Midbrain (tissue), 1 donor: ENCODE measurements at places on chromosomes 2 and 18.
A peak's percentile ranks its signal among the peaks of the same experiment; 100 is the strongest.

- DNase-seq = peak; percentile 16
Observed at GRCh38 chr2:69581774-69582581, 61.6 kb downstream of the AAK1 start.

- DNase-seq = no peak
Observed at GRCh38 chr2:43186679-43187374, 39.6 kb downstream of the ZFP36L2 start.

DNA sequence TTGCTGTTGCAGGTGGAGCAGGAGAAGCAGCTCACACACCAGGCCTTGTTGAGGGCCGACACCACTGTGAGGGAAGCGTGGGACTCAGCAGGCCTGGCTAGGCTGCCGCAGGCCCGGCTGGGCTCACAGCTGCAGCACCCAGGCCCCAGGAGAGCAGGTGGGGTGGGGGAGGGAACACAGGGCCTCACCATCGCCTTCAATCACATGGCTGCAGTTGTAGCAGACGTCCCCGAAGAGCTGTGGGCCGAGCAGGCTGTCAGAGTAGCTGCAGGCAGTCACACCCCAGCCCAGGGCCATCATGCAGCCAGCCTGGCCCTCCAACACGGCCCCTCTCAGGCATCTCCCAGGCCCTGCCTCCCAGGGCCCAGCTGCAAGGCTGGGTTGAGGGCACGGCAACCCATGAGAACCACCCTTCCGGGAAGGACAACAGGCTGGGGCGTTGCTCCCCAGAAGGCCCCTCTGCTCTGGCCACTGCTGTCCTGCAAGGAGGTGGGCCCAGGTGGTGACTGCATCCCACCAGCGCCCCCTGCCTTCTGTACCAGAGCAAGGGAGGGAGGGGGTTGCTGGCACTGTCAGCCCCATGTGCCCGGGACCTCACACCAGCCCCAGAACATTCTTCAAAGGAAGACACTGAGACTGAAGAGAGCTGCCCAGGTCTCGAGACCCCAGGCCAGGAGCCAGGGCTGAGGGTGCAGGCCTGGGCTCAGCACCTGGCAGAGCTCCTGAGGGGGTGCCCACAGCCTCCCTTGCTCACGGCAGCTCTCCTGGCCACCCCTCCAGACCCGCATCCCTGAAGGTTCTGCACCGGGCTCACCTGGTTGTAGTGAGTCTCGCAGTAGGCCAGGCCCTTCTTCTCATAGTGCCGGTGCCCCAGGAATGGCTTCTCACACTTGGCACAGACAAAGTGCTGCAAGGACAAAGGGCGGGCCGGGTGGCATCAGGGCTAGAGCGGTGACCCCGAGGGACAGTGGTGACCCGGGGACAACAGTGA is 5.6 kb upstream of the GPR17 start:
- DNase-seq = no peak

DNA sequence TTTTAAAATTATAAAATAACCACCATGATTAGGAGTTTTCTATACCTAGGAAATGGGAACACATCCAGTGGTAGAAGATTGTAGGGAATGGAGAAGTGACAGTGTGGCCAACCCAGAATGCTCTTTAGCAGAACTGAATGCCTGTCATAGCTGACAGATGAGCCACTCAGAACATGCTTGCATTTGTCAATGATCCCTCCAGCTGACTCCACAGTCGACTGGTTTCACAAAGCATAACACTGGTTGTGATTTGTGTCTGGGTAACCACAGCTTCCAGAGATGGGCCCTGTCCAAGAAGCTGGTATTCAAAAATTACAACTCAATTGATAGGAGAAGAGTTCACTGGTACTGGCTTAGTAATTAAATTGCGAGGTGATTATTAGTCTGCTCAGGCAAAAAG is 9.0 kb upstream of the CTIF start:
- DNase-seq = no peak

GRCh38 chr2:233443511-233444183 is 89.4 kb downstream of the DGKD start:
- peak; percentile 71 for DNase-seq

DNA sequence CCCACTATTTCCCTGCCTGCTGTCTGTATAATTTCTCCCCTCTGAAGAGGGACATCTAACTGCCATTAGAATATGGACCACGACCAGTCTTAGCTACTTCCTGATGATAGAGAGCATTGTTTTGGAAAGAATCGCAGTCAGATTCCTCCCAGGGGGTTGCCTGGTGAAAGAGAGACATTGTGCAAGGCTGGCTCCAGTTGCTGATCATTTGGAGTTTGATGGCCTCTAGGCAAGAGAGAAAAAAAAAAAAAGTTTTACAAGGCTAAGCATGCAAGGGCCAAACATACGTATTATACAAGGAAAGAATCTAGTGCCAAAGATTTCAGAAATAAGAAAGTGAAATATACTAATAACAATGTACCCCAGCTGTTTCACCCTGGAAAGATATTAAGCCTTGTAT is 182.2 kb downstream of the CMPK2 start:
- no peak for DNase-seq

- DNase-seq = no peak
Observed at GRCh38 chr2:123811846-123812245, 213.2 kb upstream of the CNTNAP5 start.

DNA sequence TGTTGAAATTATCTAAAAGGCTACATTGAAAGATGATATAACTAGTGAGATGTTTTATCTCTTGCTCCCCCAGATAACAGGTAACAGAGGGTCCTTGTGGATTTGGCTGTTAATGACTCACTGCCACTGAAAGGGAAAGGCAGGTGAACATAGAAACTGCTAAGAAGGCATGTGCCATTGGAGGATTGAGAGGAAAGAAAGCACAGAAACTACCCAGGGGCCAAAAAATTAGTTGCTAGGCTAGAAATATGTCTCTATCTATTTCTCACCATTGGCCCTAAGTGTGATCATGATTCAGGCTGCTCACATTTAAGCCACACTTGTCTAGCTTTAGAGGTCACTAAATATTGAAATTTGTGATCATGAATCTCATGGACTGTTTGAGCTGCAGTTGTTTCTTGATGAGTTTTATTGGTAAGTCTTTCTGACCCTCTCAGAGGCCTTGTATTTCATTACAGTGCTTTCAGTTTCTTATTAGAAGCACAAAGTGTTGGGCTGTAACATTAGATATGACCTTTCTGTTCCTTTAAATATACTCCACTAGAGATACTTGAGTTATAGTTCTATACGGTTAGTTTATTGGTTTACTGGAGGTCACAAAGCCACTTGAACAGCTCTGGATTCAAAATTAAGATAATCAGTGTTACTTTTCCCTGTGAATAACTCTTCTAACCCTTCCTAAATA is 26.2 kb downstream of the NAB1 start:
- no peak for DNase-seq

DNA sequence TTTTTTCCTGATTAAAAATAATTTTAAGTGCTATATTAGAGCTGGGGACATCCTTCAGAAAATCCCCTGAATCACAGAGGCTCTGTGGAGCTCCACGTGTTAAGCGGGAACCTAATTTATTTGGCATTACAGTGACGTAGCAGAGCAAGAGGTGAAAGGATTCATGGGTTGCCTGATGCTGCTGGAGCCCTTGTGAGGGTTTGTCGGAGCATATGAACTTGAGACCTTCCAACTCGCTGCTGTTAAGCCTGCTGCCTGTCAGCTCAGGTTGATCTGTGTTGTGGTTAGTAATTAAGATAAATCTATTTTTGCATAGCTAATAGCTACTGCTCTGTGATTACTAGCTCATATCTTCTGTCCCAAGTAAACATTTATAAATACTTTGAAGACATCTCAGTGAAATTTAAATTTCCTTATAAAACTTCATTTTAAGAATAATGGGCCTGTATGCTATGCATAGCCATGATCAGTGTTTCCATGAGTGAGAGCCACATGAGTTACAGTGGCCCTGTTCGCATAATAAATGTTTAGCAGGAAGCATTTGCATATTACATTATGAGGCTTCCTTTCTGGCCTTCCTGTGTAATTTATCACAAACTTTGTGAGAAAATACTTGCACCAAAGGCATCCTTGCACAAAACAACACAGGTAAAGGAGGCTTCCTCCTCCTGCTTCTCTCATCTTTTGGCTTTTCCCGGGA is 438.9 kb downstream of the PTPRM start:
- no peak for DNase-seq

GRCh38 chr2:9144617-9145016 is 62.0 kb upstream of the ASAP2 start:
- no peak for DNase-seq
